Activated T-cell treated with anti-CD3 and anti-CD28 coated beads, Interleukin-2, amount 50 U/mL, for 72 hours (primary cell): ENCODE measurements at places on chromosomes 2 and 18.
A peak's percentile ranks its signal among the peaks of the same experiment; 100 is the strongest.

GRCh38 chr2:22079583-22079982 is 955.8 kb downstream of the TDRD15 start:
- DNase-seq, result no peak

DNA sequence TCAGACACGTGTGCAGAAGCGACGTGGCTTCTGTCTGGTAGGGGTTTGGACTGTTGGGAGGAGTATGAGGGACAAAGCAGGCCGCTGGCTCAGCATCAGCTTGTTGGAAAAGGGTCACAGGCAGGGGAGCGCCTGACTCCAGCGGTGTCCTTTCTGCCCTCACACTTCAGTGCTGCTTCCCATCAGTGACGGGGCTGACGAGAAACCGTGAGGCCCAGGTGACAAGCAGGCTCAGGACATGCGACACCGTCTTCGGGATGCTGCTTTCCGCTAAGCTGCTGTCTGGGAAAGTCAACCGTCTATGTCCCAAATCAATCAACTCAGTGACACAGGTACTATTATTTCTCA is 90.5 kb downstream of the USP40 start:
- no peak for DNase-seq

GRCh38 chr2:193584522-193584938 is 1389.8 kb upstream of the TMEFF2 start:
- no peak for DNase-seq

GRCh38 chr2:146038014-146038413 is 1518.1 kb upstream of the ZEB2 start:
- DNase-seq, result no peak

DNA sequence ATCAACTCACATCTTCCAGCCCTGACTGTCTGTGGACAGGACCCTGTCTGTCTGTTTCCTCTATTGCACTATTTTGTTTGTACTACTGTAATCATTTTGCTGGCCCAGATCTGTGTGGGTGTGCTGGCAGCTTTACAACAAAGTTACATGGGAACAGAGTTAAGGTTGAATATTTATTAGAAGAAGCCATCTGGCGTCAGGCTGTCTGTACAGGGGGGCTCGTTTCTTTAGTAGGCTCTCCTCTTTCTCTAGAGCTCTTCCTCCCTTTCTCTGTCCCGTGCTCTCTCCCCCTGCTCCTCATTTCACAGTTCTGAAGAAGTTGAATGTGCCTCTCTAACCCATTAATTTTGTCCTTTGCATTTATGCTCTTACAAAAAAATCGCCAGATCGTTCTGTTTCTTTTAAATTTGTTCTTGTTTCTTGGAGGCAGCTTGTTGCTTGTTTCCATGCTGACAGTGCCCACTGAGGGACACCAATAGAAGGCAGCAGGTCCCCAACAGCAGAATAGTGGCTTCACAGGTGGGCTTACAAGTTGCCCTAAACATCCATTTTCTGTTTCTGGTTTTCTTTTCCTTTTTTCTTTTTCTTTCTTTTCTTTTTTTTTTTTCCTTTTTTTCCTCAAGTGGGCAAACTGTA is 315.2 kb upstream of the ZEB2 start:
- no peak for DNase-seq

GRCh38 chr2:55604027-55604565 is 13.3 kb downstream of the PPP4R3B start:
- no peak for DNase-seq

DNA sequence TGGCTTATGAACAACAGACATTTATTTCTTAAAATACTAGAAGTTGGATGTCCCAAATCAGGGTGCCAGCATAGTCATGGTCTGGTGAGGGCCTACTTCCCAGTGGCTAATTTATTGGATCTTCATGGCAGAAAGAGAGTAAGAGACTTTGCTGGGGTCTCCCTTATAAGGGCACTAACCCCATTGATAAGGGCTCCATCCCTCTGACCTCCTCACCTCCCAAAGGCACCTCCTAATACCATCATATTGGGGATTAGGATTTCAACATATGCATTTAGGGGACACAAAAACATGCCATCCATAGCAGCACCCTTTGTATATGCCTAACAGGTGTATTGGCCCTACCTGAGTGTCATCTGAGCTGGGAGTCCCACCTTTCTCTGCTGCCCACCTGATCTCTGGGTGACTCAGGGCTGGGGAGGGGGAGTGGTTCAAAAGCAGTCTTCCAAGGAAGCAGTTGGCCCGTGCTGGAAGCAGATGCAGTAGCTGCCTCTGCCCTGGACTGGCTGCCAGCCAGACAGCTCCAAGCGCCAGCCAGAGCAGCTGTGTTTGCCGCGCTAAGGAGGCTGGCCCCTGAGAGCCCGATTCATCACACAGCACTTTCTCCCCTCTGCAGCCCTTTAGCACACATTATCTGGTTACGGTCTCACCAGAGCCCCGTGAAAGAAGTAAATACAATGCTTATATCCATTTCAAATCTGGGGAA is 84.6 kb downstream of the SMAD7 start:
- DNase-seq, result no peak

DNA sequence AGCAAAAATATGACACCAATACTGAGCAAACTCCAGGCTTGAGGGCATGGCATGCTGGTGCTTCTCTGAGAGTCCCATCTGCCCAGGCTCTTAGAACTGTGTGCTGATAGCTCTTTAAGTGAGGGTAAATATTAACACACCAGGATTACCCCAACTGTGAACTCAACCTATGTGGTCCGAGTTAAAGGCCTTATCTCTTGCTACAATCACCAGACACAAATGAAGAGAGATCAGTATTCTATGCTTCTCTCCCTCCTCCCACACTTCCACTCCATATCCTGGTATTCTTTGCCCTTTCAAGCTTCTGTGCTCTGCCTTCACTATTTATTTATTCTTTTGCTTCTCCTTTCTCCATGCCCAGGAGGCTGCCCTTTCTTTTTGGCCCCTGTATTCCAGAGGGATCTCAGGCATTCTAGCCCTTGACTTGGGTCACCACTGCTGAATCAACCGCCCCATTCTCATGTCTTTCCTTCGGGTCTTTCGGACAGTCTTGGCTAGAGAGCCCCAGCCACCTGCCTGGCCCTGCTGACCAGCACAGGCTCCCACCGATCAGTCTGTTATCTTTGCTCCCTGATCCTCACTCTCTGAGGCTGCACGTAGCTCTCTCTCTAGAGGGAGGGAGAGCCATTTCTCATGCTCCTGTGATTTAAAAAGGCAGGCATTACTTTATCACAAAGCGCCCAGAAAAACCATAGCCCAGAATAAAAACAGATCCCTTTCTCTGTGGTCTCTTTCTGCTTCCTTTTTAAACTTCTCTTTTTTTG is 17.2 kb upstream of the HK2 start:
- DNase-seq, result no peak

GRCh38 chr2:8427211-8427610 is 254.6 kb upstream of the ID2 start:
- DNase-seq, result no peak

DNA sequence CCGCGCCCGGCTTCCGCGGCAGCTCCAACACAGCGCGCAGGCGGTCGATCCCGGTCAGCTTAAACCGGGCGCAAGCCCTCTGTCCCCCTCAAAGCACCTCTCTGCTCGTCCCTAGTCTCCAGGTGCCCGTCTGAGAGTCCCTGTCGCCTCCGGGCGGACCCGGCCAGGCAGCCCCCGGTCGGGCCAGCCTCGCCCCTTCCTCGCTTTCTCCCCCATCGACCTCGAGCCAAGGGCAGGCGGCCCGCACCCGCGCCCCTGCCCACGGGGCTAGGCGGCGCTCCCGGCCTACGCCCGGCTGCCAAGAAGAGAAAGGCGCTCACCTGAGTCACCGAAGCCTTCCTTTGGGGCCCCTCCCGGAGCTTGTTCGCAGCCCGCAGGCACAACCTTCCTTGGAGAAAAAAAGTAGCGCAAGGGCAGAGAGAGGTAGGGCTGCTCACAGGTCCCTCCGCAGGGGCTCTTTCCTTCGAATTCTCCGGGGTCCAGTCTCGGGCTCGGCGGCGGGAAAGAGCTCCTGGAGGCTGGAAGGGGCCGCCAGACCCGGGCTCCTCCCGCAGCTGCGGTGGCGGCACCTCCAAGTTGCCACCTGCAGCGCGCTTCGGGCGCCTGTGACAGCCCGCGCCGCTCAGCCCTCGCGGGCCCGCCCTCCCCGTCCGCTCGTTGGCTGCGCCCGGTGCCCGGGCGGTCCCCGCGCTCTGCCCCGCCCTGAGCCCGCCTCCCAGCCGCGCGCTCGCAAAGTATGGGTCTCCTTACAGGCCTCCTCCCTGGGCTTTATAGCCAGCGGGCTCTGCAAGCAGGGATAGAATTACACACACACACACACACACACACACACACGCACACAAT is 86.5 kb upstream of the EPB41L3 start:
- DNase-seq, result peak; percentile 72

DNA sequence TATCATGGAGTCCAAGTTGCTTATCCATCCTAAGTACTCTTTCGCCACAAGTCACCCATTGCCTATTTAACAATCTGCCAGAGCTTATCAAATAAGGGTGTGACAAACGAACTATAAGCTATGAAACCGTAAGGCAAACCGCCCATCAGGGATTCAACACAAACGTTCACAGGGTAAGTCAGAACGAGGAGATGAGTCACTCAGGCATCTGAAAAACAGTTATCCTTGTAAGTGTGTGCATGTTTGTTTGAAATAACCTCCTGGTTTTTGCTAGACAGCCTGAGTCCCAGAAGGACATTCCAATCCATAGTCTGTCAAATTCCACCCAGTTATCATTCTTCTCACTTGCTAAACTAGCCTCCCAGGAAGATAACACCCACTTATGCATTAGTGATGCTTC is 299.1 kb downstream of the PAX3 start:
- no peak for DNase-seq

- DNase-seq, result no peak
Observed at GRCh38 chr18:58697146-58697545, 25.9 kb downstream of the MALT1 start.

GRCh38 chr2:38301340-38301968 is 75.6 kb downstream of the ATL2 start:
- peak; percentile 33 for DNase-seq

- peak; percentile 25 for DNase-seq
Observed at GRCh38 chr2:101012706-101013181, 10.7 kb downstream of the RPL31 start.

- DNase-seq, result no peak
Observed at GRCh38 chr2:43465234-43465633, 130.6 kb downstream of the THADA start.

DNA sequence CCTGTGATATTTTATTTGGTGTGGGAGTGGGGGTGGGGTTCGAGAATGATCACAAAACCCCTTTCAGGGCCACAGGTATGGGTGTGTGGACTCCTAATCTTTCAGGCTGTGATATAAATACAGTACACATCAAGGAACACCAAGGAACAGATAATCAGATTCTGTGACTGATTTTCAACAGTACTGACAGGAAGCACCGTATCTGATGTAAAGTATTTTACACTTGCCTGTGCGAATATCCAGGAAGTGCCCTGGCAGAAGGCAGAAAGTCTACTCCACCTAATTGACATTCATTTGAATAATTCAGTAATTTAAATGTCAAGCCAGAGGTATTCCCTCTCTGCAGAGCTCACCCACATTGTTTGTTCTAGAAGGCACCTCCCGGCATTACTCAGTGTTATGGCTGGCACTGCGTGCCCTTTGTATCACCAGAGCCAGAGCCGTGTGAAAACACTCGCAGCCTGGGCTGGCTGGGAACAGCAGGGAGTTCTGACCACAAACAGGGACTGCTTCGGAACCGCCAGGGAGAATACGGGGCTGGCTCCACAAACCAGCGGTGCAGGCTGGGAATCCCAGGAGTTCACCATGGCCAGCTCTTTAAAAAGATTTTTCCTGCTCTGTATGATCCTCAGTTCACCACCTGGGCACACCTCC is 91.8 kb downstream of the ACVR1 start:
- no peak for DNase-seq

DNA sequence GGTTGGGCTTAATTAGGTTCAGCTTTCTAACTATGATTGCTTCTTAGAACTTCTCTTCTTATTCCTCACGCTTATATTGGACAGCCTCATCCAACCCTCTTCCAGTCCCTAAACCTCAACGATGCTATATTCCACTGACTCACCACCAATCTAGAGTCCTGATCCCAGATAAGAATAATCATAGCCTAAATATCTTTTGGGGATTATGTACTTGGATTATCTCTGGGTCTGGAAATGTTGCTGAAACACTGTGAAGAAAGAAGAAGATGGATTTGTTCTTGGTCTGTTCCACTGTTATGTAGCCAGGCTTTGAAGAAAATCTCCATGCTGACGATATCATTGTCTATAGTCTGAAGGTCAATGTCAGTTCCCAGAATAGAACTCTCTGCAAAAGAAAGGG is 26.9 kb downstream of the DOK1 start:
- DNase-seq, result no peak

DNA sequence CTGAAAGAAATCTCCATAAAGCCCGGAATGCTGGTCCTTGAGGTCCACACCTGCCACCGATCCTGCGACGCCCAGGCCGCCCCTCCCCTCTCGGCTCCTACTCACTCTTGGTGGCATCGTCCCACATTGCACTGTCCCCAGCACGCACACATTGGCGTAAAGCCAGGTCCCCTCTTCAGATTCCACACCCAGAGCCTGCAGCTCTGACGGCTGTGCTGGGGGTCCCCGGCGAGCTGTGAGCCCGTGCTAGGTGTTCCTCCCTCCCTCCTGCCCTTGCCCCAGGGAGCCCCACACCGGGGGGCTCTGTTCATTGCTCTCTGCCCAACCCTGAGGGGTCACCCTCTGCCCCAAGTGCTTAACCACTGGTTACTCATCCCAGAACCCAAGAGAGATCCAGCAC is 8.5 kb downstream of the TPO start:
- no peak for DNase-seq

- DNase-seq, result no peak
Observed at GRCh38 chr2:72211777-72212485, 64.3 kb upstream of the CYP26B1 start.

DNA sequence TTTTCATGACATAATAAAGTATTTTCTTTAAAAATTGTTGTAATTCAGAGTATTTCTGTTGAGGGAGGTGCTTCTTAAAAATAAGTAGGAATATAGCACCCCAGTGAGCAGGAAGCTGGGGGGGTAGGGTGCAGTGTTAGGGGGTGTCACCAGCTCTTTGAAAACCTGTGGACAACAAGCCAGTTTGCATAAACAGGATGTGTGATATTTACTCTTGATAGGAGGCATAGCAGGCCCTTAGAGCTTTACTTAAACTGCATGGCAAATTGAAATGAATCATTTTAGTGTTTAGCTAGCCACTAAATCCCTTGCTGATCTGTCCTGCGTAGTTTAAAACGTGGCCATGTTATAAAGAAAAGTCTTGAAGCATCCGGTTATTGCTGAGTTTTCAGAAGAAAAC is 8.4 kb downstream of the TGIF1 start:
- no peak for DNase-seq

GRCh38 chr2:69597843-69598610 is 45.5 kb downstream of the AAK1 start:
- DNase-seq, result no peak

DNA sequence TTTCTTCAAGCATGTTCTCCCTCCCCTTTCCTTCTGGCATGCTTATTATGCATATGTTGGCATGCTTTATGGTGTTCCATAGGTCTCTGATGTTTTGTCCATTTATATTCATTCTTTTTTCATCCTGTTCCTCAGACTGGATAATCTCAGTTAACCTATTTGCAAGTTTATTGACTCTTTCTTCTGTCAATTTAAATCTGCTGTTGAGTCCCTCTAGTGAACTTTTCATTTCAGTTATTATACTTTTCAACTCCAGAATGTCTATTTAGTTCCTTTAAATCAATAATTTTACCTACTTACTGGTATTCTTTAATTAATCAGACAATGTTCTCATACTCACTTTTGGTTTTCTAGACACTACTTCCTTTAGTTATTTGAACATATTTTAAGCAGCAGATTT is 101.2 kb downstream of the GALNT14 start:
- DNase-seq, result no peak
